ENCODE measurements at places on chromosomes 4 and X. TPM values are rescaled to one million over a fixed set of nuclear protein-coding genes. Genes with fewer than 3 reads are reported as not detected.
A peak's percentile ranks its signal among the peaks of the same experiment; 100 is the strongest.

DNA sequence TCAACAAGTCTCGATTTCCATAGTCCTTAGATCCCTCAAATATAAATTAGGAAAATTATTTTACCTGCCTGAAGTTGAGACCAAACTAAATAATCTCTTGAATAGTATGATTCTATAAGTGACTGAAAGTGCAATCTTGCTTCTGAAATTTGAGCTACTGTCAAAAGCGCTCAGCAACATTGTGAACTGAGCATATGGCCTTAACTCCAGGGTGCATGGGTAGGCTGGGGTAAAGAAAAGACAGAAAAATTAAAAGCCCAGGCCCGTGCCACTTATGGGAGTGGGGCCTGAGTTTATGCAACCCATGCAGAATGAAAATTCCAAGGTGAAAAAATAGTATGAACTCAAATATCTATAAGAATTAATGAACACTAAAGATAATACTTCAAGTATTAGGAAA lies 9.8 kb downstream of the PGRMC2 start:
- DNase-seq, result no peak
- H3K4me1 ChIP-seq, result no peaks in the 10 kb centered on the region
- no peak overlapping the region for H3K4me3 ChIP-seq
- H3K27me3 ChIP-seq, result no peaks in the 10 kb centered on the region

Gene ABCG2
- 13.4 TPM for total RNA-seq

DNA sequence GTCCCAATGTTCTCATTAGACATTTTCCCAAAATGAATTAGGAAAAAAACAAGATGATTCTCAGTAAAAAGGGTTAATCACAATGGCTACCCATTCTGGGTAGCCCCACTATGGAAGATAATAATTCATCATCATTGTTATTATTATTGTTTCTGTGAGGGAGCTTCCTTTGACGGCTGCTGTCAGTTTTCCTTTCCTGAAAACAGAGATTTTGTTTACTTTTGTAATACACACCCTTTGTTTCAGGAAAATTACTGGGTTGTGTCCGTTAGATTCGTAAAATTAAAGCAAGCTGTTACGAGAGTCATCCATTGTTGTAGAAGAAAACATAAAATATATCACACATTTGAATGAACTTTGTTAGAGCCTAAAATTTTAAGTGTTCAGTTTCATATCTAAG lies 192.9 kb upstream of the ANKRD50 start:
- H3K4me3 ChIP-seq, result no peak overlapping the region
- no peak overlapping the region for H3K27ac ChIP-seq
- H3K4me1 ChIP-seq, result peaks cover 5% of the 10 kb centered on the region
- no peaks in the 10 kb centered on the region for H3K36me3 ChIP-seq
- H3K27me3 ChIP-seq, result no peaks in the 10 kb centered on the region

DNA sequence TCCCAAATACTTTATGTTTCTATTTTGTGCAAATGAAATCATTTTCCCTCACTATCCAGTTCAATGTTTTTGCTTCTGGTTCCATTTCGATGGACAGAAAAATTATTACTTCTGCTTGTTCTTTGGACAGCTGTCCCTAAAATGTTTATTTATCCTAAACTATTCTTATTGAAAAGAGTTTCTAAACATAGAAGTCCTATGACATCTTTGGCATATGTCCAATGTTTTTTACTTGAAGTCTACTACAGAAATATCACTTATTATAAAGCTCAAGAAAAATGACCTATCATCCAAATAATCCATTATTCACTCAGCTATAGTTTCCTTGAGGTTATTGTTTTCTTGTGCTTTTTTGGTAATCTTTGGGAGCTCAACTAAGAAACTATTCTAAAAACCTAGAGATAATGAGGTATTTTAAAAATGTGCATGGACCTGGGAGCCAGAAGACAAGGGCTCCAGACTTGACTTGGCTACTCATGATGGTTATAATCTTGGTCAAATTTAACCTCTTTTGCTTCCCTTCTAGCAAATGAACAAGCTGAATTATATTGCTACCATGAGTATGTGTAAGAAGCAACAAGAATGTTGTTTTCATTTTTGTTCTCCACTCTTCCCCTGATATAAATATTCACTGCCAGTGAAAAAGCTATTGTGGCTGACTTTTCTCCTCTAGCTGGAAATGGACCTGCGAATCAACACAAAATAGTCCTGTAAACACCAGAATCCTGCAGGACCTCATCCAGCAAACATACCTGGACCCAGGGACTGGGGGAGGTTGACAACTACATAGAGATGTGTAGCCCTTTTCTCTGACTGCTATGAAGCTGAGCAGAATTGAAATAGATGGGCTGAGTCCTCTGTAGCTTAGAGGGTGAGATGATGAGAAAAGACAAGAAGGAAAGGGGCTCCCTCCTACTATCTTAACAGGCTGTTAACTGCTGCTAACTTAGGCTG lies 137.4 kb downstream of the FRYL start:
- no peak overlapping the region for H3K4me3 ChIP-seq
- no peak for DNase-seq
- no peaks in the 10 kb centered on the region for H3K36me3 ChIP-seq
- H3K27me3 ChIP-seq, result no peaks in the 10 kb centered on the region
- peak overlapping the region; percentile 37 for H3K27ac ChIP-seq

DNA sequence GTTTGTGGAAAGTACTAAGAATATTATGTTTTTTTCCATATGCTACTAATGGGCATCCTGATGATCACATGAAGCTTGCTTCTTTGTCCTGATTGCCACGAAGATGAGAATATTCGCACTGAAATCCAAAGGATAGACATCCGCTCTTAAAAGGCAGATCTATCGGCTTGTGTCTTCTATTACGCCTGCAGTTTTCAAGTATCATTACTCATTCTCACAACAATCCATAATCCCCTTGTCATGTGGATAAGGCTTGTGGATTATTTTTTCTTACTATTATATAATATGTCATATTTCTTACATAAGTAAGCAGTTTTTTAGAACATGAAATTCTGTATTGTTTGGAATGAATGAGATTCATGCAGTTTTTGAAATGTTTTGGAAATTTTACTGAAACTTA lies 62.8 kb downstream of the KCNIP4 start:
- H3K36me3 ChIP-seq, result no peaks in the 10 kb centered on the region
- no peaks in the 10 kb centered on the region for H3K27me3 ChIP-seq
- no peak for DNase-seq
- H3K4me1 ChIP-seq, result no peaks in the 10 kb centered on the region

Gene TBC1D1
- total RNA-seq, result 284 TPM

Gene HS6ST2
- 0.38 TPM for total RNA-seq

GRCh38 chrX:130299279-130300009 lies 30.7 kb upstream of the ZNF280C start:
- no peak for DNase-seq
- no peaks in the 10 kb centered on the region for H3K27me3 ChIP-seq
- no peak overlapping the region for H3K27ac ChIP-seq

GRCh38 chr4:156242390-156242789 lies 288.7 kb upstream of the CTSO start:
- no peak overlapping the region for H3K4me3 ChIP-seq
- no peaks in the 10 kb centered on the region for H3K4me1 ChIP-seq
- DNase-seq, result no peak
- H3K27me3 ChIP-seq, result no peaks in the 10 kb centered on the region
- H3K27ac ChIP-seq, result no peak overlapping the region
- H3K36me3 ChIP-seq, result no peaks in the 10 kb centered on the region

DNA sequence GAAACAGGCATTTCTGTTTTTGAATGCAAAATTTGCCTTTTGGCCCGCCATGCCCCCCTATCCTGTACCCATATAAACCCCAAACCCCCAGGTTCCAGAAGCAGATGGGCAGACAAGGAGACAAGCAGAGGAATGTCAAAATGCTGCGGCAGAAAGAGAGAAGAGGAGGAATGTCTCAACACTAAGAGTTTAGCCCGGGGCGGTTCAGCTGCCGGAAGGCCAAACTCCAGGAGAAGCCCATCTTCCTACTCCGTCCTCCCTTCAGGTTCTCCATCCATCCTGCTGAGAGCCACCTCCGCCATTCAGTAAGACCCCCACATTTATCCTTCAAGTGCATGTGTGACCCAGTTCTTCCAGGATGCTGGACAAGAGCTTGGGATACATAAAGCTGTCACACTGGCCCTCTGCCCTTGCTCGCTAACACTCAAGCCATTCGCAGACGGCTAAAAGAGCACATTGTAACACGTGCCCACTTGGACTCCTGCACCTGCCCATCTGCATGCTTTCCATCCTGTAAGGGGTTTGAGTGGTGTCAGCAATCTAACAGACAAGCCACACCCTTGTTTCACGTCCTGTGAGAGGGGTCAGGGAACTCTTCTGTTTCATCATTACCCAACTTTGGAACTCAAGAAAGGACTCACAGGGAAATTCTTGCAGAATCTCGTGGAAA lies 31.3 kb downstream of the TLR10 start:
- peaks cover 7% of the 10 kb centered on the region for H3K4me1 ChIP-seq
- no peak overlapping the region for H3K27ac ChIP-seq
- no peak overlapping the region for H3K4me3 ChIP-seq
- no peaks in the 10 kb centered on the region for H3K36me3 ChIP-seq

- H3K4me3 ChIP-seq, result no peak overlapping the region
- no peak overlapping the region for H3K27ac ChIP-seq
- DNase-seq, result no peak
- H3K4me1 ChIP-seq, result no peaks in the 10 kb centered on the region
Measured at GRCh38 chr4:74546057-74546456, 101.1 kb downstream of the AREG start.

Gene CXCL3
- total RNA-seq, result not detected

DNA sequence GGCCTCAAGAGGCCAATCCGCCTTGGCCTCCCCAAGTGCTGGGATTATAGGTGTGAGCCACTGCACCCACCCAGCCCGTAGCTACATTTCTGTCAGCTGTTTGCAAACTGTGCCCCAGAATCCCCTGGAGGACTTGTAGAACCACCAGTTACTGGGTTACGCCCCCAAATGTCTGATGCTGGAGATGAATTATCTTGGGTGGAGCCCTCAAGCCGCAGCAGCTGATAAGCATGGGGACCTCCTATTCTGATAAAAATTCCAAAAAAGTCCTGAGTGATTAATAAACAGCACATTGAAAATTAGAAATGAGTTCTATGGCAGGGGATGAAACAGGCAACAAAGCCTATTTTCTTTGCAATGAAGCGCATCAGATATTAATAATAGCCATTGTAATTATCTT lies 105.0 kb downstream of the PTTG2 start:
- H3K4me1 ChIP-seq, result no peaks in the 10 kb centered on the region
- H3K27me3 ChIP-seq, result no peaks in the 10 kb centered on the region
- no peak overlapping the region for H3K27ac ChIP-seq
- H3K4me3 ChIP-seq, result no peak overlapping the region

- peaks cover 6% of the 10 kb centered on the region for H3K4me1 ChIP-seq
- no peaks in the 10 kb centered on the region for H3K36me3 ChIP-seq
- DNase-seq, result no peak
- no peak overlapping the region for H3K27ac ChIP-seq
- no peaks in the 10 kb centered on the region for H3K27me3 ChIP-seq
Measured at GRCh38 chr4:170884969-170885570, 795.3 kb upstream of the AADAT start.

DNA sequence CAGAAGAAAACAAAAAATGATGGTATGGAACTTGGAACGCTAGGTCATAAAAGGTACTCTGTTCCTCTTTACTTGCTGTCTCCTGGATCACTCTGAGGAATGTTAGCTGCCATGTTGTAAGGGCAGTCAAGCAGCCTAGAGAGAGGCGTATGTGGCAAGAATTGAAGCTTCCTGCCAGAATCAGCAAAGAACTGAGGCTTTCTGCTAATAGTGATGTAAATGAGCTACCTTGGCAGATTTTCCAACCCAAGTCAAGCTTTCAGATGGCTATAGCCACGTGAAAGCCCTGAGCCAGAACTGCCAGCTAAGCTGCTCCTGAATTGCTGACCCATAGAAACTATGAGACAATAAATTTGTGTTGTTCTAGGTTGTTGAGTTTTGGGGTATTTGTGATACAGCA lies 38.7 kb downstream of the AASDH start:
- no peaks in the 10 kb centered on the region for H3K4me1 ChIP-seq
- no peak for DNase-seq
- no peak overlapping the region for H3K27ac ChIP-seq
- H3K36me3 ChIP-seq, result peaks cover 13% of the 10 kb centered on the region
- H3K27me3 ChIP-seq, result no peaks in the 10 kb centered on the region

Gene ARX
- 1.9 TPM for total RNA-seq

Gene PAGE4
- total RNA-seq, result not detected

DNA sequence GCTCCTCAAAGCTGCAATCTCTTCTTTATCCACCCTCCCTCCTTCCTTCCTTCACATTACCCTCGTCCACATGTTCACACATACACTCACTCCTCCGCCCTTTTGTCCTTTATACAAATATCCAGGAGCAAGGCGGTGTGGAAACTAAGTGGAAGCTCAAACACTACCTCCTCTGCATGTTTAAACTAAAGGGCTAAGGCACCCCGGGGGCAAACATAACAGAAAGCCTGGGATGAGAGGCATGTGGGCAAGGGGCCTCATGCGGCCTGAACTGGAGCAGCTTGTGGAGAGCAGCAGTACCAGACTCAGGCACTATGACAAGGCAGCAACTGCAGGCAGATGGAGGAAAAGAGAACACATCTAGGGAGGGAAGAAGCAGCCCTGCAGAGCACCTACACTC lies 9.5 kb downstream of the MAB21L2 start:
- H3K36me3 ChIP-seq, result no peaks in the 10 kb centered on the region
- no peak overlapping the region for H3K4me3 ChIP-seq
- no peak overlapping the region for H3K27ac ChIP-seq
- no peak for DNase-seq
- H3K4me1 ChIP-seq, result no peaks in the 10 kb centered on the region

DNA sequence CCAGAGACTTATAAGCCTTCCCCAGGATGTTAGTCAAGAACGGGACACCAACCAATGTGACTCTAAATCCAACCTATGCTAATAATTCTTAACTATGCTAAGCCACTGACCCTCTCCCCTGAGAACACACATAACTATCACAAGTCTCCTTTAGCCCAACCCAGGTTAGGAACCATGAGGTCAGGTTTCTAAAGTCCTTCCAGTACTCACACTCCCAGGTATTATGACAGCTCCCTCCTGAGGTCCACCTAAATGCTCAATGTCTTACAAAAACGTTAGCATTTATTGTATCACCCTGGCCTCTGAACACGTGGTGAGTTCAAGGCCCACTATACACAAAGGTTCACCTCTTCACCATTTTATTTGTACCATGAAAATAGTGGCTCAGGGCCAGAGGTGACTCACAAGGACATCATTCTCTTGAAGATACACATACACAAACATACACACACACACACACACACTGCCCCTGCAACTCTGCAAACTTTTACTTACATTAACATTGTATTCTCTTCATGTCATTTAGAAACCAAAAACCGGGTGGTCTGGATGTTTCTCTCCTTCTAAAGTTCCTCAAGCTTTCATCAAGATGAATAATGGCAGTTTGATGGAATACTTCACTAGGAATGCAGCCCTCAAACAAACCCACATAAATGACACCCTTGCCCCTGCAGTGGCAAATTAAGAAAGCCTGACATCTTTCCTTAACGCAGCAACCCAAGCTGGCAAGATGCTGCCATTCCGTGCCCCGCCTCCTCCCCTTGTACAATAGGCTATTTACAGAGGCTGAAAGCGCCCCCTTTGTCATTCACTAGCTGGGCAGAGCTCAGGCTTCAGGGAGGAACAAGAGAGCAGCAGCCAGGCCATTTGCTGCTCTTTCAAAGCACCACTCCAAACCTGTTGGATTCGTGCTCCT lies 17.7 kb downstream of the ACSL1 start:
- H3K27ac ChIP-seq, result no peak overlapping the region
- H3K4me3 ChIP-seq, result no peak overlapping the region
- H3K27me3 ChIP-seq, result no peaks in the 10 kb centered on the region
- DNase-seq, result peak; percentile 75
- peaks cover 39% of the 10 kb centered on the region for H3K4me1 ChIP-seq
